ENCODE measurements at places on chromosomes 12 and 14. TPM values are rescaled to one million over a fixed set of nuclear protein-coding genes. Genes with fewer than 3 reads are reported as not detected.

The RHEBL1 gene
- 1.9 TPM for total RNA-seq

The TAS2R20 gene
- total RNA-seq = 0.57 TPM

The ADCY4 gene
- total RNA-seq = 0.32 TPM

The COQ10A gene
- total RNA-seq = 9.3 TPM

The RNASE7 gene
- not detected for total RNA-seq

The TMEM30B gene
- not detected for total RNA-seq

The GPN3 gene
- total RNA-seq = 17.7 TPM

The ATN1 gene
- 94.9 TPM for total RNA-seq
